ENCODE measurements at places on chromosomes 1 and 21.

DNA sequence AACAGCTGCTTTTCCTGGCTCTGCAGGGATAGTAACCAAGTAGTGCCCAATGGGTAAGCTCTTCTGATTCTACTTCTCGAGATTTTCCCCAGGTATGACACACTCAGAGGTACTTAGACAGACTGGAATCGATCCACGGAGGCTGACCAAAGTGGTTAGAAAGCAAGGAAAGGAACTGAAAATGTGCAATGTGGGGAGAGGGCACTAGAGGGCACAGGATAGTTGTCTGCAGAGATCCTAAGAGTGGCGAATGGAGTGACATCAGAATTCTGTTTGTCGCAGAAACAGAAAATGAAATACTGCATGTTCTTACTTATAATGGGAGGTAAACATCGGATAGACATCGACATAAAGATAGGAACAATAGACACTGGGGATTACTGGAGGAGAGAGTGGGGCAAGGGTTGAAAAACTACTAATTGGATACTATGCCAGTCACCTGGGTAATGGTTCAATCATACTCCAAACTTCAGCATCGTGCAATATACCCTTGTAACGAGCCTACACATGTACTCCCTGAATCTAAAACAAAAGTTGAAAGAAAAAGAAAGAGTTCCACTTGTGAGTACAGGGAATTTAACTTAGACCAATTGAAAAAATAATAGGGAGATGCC is 23.3 kb downstream of the CYP2J2 start:
- no peak for DNase-seq

- no peak for DNase-seq
Observed at GRCh38 chr1:54314696-54315095, 91.5 kb downstream of the SSBP3 start.

DNA sequence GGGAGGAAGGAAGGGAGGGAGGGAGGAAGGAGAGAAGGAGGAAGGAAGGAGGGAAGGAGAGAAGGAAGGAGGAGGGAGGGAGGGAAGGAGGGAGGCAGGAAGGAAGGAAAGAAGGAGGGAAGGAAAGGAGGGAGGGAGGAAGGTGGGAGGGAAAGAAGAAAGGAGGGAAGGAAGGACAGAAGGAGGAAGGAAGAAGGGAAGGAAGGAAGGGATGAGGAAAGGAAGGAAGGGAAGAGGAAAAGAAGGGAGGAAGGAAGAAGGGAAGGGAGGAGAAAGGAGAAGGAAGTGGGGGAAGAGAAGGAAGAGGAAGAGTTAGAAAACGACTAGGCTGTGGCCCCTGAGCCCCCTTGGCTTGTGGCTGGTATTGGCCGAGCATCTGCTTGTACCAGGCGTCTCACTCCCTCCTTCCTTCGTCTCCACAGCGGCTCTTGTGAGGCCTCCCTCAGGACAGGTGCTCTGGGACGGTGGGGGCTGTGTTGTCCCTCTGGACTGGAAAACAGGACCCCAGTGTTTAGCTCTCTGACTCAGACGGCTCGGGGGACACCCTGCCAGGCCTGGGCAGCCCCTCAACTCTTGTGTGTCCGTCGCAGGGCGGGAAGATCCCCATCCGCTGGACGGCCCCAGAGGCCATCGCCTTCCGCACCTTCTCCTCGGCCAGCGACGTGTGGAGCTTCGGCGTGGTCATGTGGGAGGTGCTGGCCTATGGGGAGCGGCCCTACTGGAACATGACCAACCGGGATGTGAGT is 36.2 kb upstream of the C1QA start:
- no peak for DNase-seq

- no peak for DNase-seq
Observed at GRCh38 chr1:210500831-210501230, 172.1 kb downstream of the HHAT start.

DNA sequence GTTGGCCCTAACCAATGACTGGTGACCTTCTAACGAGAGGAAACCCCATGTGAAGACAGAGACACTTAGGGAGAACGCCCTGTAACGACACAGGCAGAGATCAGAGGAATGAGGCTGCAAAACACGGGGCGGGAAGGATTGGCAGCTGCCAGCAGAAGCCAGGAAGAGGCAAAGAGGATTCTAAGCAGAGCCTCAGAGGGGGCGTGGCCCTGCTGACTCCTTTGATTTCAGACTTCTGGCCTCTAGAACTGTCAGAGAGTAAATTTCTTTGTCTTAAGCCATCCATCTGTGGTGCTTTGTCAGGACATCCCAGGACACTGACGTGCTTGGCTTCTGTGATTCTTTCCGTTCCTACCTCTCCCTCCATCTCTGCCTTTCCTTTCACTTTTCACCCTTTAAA is 79.3 kb downstream of the SH3BGR start:
- no peak for DNase-seq

DNA sequence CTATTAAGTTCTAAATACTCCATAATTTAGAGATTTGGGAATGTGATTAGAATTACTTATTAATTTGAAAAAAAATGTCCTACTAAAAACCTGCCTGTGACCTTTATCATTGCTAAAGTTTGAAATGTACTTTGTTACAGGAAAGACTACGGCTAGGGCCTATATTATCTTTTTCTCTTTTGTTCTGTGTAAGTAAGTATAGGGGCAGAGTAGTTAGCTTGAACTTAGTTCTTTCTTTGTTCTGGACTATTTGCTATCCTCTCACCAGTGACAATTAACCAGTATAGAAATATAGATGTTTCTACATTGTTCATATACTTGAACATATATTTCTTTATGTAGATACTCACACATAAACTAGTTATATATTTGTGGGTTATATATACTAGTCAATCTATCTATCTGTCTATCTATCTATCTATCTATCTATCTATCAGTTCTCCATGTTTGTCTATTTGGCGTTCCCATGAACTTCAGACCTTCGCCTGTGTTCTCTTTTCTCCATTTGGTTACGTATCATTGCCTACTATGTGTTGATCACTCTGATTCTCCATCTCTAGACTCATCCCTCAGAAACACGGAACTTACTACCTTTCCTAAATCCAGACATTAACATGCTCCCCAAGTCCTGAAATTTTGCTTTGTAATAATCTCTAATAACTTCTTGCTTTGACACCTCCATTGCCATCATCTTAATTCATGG is 3.3 kb downstream of the PTPRC start:
- no peak for DNase-seq

DNA sequence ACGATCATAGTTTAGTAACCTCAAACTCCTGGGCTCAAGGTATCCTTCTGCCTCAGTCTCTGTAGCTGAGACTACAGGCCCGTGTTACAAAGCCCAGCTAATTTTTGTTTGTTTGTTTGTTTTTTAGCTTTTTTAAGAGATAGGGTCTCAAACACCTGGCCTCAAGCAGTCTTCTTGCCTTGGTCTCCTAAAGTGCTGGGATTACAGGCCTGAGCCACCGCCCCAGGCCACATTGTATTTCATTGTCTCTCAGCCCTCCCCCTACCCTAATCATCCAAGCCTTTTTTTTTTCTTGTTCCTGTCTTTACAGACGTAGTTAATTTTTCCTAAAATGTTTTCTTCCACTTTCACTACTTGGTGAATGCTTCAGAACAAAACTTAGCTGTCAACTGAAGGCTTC is 5.4 kb downstream of the CDC7 start:
- no peak for DNase-seq

- no peak for DNase-seq
Observed at GRCh38 chr1:42506576-42506975, 43.5 kb downstream of the CCDC30 start.

DNA sequence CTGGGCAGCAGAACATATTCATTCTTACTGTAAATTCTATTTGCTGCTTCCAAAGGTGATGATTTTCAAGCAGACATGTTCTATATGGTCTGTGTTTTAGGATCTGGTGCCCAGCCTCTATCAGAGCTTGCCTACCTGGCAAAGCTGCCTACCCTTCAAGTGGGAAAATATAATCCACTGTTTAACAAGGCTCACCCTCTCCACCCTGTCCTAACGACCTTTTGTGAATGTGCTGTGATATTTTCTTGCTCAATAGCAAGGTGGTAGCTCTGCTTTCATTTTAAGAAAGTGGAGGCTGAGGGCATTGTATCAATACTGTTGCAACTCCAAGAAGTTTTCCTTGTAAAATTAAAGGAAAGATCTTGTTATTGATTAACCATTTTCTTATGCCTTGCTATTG is 26.0 kb upstream of the AGO1 start:
- DNase-seq, result no peak

DNA sequence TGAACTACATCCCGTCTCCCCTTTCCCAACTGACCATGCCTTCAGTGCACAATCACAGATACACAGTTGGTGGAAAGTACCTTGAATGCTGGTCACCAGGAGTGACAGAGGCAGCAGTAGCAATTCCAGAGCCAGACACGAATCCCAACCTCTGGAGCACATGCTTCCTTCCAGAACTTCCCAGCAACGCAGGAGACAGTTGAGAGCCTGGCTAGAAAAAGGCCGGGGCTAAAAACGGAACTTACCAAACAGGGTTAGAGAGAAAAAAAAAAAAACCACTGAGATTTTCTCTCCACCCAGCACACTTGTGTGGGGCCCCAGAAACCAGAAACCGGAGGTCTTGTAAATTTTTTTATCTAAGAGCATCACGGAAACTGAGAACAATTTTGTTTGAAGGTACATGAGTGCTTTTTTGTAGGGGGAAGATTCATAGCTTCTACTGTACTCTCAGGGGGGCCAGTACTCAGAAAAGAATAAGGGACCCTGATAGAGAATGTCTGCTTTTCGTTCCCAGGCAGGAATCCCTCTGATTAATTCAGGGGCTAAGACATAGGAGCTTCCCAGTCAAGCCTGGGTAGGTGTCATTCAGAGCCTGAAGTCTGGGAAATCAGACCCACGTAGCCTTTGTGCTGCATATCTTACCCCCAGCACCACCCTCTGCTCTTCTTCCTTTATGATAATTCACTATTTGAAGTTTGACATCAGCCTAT is at the start of gene CD48:
Gene CD48 (minus strand): TSS at position 221 of the 710 bp plus-strand sequence. CDS start 59 bp downstream, at position 162.
- peak; percentile 15 for DNase-seq

DNA sequence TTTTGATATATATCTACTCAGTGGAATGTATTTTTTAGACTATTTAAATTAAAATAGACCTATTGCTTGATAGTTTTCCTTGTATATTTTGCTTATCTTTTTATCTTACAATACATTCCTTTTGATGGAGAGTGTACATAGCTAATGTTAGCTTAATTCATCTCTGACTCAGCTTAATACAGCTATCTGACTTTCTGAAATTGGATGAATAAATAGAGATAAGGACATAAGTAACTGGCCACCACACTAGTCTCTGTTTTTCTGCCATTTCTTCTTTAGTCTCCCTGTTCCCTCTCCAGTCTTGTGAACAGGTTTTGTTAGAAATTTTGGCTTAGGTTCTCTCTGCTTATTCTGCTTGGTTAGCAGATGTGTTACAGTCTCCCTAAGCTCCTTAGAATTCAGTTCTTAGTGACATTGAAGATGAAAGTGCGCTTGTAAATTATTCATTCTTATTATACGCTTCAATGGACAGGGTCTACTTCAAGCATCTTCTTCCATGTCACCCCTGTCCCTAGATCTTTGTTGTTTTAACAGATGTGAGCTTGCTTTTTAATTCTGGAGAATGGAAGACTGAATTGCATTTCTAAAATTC is 59.6 kb downstream of the XPR1 start:
- DNase-seq, result no peak

DNA sequence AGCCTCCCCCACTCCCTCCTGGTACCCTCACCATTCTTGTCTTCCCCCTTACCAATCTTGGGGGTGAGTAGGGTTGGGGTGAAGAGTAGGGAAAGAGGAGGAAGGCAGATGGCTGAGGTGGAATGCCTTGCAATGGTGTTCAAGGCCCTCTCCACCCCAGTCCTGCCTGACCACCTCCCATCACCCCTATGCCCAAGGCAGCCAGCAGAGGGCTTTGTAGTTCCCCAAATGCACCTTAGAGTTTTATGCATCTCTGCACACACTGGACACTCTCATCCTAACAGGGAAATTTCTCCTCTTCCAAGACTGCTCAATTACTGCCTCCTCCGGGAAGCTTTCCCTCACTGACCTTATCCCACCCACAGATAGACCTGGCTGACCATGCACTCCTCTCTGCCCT is 15.4 kb downstream of the KIF17 start:
- no peak for DNase-seq

- no peak for DNase-seq
Observed at GRCh38 chr1:93671099-93671621, 10.5 kb downstream of the BCAR3 start.

- DNase-seq, result no peak
Observed at GRCh38 chr1:218995091-218995665, 178.5 kb upstream of the LYPLAL1 start.

DNA sequence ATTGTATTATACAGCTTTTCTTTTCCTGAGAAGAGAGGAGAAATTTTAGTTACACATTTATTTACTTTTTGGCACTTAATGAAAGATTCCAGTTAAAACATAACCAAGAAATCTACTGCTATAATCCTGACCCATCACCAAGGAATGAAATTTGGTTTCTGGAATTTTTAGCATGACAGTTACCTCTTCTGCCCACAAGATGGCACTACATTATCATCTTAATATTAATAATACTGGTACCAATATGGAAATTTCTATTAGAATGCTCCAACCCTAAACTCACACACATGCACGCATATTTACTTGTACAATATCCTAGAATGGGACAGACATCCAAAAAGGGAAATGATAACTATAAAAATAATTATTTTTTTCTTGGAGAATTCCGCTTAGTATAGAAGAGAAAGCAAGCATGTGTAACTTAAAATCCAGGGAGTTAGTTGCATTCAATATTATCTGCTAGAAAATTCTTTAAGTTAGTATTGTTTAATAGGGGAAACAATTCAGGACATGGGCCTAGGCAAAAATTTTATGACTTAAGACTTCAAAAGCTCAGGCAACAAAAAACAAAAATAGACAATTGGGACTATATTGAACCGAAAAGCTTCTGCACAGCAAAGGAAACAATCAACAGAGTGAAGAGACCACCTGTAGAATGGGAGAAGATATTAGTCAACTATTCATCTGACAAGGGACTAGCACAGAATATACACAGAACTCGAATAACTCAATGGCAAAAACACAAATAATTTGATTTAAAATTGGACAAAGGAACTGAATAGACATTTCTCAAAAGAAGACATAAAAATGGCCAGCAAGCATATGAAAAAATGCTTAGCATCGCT is 37.4 kb downstream of the MAP3K21 start:
- DNase-seq, result no peak

DNA sequence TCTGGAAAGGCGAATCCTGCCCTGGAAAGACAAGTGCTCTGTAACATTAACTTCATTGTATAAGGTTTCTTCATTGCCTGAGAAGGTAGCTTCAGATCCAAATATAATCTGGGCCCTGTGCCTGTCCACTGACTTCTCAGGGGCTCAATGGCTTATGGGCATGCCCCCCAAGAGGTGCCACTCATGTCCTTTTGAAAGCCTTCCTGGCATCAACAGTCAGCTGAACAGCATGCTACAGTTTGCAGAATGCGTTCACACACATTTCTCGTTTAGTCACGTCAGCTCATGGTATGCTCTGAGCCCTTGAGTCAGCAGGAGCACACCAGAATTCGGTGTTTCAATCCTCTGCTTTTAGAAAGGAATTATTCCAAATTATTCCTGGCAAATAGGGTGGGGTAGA is 23.8 kb downstream of the TMCC2 start:
- DNase-seq, result no peak

- DNase-seq, result no peak
Observed at GRCh38 chr1:29414086-29414485, 177.8 kb downstream of the PTPRU start.

GRCh38 chr1:187070076-187070475 is 241.3 kb downstream of the PLA2G4A start:
- DNase-seq, result no peak

- no peak for DNase-seq
Observed at GRCh38 chr1:230265200-230266115, 160.7 kb downstream of the PGBD5 start.

Measured in stimulated activated CD8-positive, alpha-beta memory T cell treated with anti-CD3 and anti-CD28 coated beads, Interleukin-7, amount 100 ng/mL, for 1 hour (primary cell).